ENCODE measurements at places on chromosomes 2 and 18. TPM values are rescaled to one million over a fixed set of nuclear protein-coding genes. Genes with fewer than 3 reads are reported as not detected.

DNA sequence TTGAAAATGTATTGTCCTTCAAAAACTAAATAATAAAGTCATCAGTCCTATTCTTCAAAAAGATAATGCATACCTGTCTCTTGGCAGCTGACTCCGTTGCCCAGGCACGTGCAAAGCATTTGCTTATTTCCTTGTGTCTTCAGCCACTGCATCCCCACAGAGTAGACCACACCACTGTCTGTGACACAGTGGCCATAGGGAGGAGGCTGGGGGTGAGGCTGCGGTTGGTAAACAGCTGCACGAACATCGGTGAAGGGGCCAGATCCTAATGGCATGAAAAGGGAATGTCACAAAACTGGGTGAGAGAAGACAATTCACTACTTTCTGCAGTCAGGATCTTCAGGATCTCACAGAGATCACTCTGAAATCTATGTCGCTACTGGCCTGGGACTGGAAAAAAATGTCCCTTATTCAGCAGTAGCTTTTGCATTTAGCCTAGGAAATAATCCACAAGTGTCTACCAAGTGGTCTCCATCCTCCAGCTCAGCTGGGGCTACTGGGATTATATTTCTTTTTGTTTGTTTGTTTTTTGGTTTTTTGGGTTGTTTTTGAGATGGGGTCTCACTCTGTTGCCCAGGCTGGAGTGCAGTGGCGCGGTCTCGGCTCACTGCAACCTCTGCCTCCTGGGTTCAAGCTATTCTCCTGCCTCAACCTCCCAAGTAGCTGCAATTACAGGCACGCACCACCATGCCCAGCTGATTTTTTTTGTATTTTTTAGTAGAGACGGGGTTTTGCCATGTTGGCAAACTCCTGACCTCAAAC is 10.7 kb downstream of the FN1 start:
- H3K27me3 ChIP-seq: no peaks in the 10 kb centered on the region
- no peaks in the 10 kb centered on the region for H3K36me3 ChIP-seq
- H3K4me1 ChIP-seq: peaks cover 3% of the 10 kb centered on the region
- H3K27ac ChIP-seq: no peak overlapping the region

DNA sequence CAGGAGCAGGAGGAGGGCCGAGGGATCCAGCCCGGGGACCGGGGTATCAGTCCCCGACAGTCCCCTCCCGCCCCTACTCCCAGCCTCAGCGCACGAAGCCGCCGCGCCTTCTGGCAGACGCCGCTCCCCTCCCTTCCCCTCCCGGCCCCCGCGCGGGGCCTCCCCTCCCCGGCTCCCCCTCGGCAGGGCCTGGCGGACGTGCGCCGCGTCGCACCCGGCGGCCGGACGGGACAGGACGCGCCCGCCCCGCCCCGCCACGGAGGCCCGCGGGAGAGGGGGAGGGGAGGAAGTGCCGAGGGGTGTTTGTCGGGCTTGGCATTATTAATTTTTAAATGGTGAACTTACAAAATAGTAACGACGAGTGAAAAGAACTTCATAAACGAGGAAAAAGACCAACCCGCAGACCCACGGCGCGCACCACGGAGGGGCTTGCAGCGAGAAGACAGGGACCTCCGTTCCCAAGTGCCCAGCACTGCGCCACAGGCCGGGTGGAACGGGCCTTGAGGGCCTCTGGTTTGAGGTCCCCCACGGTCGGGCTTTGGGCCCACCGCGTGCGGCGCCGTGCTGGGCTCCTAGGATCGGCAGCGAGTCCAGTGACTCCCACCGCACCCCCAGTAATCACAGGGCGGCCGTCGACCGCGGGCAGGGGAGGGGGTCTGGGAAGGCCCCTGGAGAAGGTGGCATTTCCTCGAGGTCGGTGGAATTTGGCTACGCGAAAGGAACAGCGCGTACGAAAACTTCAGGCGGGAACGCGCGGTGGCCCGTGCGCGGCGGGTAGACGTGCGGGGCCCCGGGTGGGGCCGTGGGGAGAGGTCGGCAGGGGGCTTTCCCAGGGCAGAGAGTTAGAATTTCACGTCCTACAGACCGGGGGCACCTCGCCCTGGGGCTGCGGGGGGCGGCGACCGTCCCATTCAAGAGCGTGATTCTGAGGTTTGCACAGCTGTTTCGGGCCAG is 954 bp upstream of the CTDSP1 start:
- peak overlapping the region; percentile 95 for H3K27ac ChIP-seq
- DNase-seq: peak; percentile 74
- H3K27me3 ChIP-seq: no peaks in the 10 kb centered on the region
- H3K4me3 ChIP-seq: peak overlapping the region; percentile 6

GRCh38 chr18:13446024-13446423 is 227.5 kb downstream of the LDLRAD4 start:
- no peak overlapping the region for H3K27ac ChIP-seq
- H3K4me1 ChIP-seq: peaks cover 2% of the 10 kb centered on the region
- no peak overlapping the region for H3K4me3 ChIP-seq

DNA sequence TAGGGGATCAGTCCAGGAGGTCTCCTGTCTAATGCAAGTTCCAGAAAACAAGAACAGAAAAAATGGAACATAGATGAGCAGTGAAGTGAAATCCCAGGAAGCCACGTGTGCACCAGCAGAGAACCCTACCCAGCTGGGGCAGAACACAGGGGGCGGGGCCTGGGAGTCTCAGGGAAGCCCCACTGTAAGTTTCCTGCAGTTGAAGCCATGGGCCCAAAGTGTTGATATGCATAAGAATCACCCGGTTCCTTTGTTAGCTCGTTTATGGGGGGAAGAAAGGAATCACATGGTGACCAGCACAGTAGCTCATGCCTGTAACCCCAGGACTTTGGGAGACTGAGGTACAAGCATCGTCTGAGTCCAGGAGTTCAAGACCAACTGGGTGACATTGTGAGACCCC is 131.3 kb downstream of the INO80D start:
- H3K4me1 ChIP-seq: no peaks in the 10 kb centered on the region
- no peaks in the 10 kb centered on the region for H3K27me3 ChIP-seq
- DNase-seq: no peak
- no peak overlapping the region for H3K4me3 ChIP-seq

- no peaks in the 10 kb centered on the region for H3K4me1 ChIP-seq
- no peaks in the 10 kb centered on the region for H3K36me3 ChIP-seq
- no peak overlapping the region for H3K4me3 ChIP-seq
- no peak for DNase-seq
These were observed 79.8 kb downstream of the MAPK4 start for GRCh38 chr18:50639711-50640110.

DNA sequence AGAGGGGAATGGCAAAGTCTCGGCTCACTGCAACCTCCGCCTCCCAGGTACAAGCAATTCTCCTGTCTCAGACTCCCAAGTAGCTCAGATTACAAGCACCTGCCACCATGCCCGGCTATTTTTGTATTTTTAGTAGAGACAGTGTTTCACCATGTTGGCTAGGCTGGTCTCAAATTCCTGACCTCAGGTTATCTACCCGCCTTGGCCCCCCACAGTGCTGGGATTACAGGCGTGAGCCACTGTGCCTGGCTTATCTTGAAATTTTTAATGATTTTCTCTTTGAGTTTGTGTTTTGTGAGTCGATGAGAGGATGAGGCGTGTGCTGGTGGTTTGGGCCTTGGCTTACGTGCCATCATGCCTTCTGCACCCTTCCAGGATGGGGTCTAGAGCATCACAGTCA is 101.3 kb upstream of the ST3GAL5 start:
- H3K27me3 ChIP-seq: no peaks in the 10 kb centered on the region
- DNase-seq: no peak
- peak overlapping the region; percentile 57 for H3K27ac ChIP-seq
- H3K36me3 ChIP-seq: no peaks in the 10 kb centered on the region

DNA sequence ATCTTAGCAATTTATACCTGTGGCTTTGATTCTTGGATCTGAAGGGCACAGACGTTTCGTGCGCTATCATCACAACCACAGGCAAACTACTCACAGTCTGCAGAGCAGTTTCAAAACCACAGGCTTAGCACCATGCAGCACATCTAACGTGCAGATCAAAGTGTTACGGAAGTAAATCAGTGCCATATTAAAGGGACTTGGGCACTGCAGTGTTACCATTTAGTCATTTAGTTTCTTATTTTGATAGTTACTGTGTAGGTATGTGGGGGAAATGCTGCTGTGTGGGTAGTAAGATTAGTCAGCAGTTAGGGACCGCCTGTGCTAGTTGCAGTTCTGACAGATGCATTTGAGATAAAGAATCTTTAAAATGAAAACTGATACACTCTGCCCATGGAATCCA is 384.0 kb downstream of the NBAS start:
- H3K27me3 ChIP-seq: no peaks in the 10 kb centered on the region
- H3K4me1 ChIP-seq: no peaks in the 10 kb centered on the region
- H3K4me3 ChIP-seq: no peak overlapping the region
- H3K27ac ChIP-seq: no peak overlapping the region
- H3K36me3 ChIP-seq: no peaks in the 10 kb centered on the region

The MAL gene
- total RNA-seq: not detected

GRCh38 chr2:21033237-21034155 is 10.4 kb downstream of the APOB start:
- no peaks in the 10 kb centered on the region for H3K36me3 ChIP-seq
- H3K27ac ChIP-seq: no peak overlapping the region
- H3K4me1 ChIP-seq: no peaks in the 10 kb centered on the region
- no peak overlapping the region for H3K4me3 ChIP-seq

The SCN3A gene
- total RNA-seq: 0.33 TPM

The IL1RL2 gene
- not detected for total RNA-seq

DNA sequence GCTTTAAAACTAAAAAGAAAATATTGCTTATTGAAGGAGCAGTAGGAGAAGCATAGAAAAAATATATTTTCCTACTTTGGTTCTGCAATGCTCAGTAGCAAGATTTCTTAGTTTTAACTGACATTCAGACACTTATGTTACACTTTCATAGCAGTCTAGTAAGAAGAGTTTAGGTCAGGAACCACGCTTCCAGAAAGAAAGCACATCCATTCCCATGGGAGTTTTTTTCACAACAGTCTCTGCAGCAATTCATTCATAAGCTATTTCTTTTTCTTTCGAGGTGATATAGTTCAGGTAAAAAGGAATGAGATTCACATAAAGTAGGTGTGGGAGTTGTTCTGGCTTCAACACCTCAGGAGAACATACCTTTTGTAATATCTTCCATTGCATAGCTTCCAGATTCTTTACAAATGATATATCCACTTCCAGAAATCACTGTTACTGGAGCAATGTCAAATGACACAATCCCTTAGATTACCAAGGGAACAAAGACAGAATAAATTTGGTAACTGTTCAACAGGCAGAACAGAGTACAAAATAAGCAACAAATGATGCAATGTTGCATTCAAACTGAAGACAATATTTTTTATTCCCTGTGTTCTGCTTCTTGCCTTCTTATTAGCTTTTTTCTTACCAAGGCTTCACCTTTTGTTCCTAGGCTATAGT is 95.2 kb upstream of the GULP1 start:
- no peaks in the 10 kb centered on the region for H3K4me1 ChIP-seq
- no peak for DNase-seq
- H3K27ac ChIP-seq: no peak overlapping the region
- no peaks in the 10 kb centered on the region for H3K27me3 ChIP-seq
- no peak overlapping the region for H3K4me3 ChIP-seq

DNA sequence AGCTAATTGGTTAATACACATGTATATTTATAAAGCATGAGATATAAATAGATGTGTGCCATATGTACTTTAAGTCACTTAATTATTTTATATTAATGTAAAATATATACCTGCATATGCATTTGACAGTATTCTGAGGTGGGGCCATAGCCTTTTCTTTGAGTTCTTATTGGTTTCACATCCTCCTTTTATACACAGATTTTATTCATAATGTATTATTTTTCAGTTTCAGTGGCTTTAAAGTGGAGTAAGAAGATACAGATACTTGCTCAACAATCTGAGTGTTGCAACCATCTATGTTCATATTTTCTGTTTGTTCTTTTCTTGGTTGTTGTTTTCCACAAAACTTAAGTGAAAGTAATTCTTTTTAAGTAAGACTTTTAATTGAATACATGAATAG is 436.5 kb downstream of the RND3 start:
- no peaks in the 10 kb centered on the region for H3K27me3 ChIP-seq
- H3K36me3 ChIP-seq: no peaks in the 10 kb centered on the region
- H3K4me1 ChIP-seq: no peaks in the 10 kb centered on the region
- no peak overlapping the region for H3K27ac ChIP-seq
- DNase-seq: no peak

DNA sequence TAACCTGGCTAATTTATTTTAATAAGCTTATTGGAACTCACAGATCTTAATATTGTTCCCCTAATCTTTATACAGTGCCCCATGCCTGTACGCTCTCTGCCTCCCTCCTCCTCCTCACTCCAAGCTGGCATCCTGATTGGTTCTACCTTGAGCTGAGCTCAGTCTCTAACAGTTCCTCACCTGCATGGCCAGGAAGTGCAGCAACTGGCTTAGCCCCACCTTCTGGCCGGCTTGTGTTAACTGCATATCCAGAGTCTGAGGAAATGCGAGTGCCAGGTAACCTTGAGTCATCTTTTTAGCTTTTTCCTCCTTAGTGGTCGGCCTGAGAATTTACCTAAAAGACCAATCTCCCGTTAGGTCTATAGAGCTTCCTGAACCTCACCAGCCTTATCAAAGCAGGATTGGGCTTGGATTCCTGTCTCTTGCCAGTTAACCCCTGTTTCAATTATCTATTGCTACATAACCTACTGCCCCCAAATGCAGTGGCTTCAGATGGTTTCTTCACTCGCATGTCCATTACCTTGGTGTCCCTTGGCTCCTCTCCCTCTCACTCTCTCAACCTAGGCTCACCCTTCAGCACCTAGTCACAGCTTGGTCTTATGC is 89.5 kb upstream of the STK39 start:
- peak; percentile 85 for DNase-seq
- H3K4me3 ChIP-seq: no peak overlapping the region
- no peak overlapping the region for H3K27ac ChIP-seq
- peaks cover 17% of the 10 kb centered on the region for H3K4me1 ChIP-seq
- H3K27me3 ChIP-seq: no peaks in the 10 kb centered on the region

GRCh38 chr2:64700133-64700809 is 46.6 kb upstream of the SERTAD2 start:
- H3K36me3 ChIP-seq: no peaks in the 10 kb centered on the region
- H3K4me1 ChIP-seq: no peaks in the 10 kb centered on the region
- H3K4me3 ChIP-seq: no peak overlapping the region
- H3K27ac ChIP-seq: no peak overlapping the region

DNA sequence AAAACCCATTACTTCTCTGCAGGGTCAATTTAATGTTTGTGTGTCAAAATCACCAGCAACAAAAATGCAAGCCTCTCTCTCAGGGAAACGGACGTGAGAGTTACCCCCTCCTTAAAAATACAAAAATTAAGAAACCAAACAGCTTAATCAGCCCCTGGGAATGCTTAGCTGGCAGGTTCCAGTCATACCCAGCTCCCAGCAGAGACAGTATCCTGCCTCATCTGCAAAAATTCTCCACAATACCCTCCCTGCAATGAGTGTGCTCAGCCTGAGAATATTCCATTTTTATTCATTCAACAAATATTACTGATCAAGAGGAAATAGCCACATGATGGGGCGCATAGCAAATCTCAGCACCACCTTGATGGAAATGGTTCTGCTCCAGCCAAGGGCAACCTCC is 36.3 kb downstream of the ST8SIA5 start:
- no peak overlapping the region for H3K27ac ChIP-seq
- no peak overlapping the region for H3K4me3 ChIP-seq
- H3K27me3 ChIP-seq: no peaks in the 10 kb centered on the region
- DNase-seq: no peak

The IL36G gene
- not detected for total RNA-seq

The ACVR1C gene
- 6.6 TPM for total RNA-seq

- no peak overlapping the region for H3K27ac ChIP-seq
- H3K4me1 ChIP-seq: no peaks in the 10 kb centered on the region
- H3K27me3 ChIP-seq: no peaks in the 10 kb centered on the region
- no peak for DNase-seq
- H3K4me3 ChIP-seq: no peak overlapping the region
These were observed 68.9 kb upstream of the CELF4 start for GRCh38 chr18:37634516-37634915.

- no peaks in the 10 kb centered on the region for H3K27me3 ChIP-seq
- peaks cover 23% of the 10 kb centered on the region for H3K4me1 ChIP-seq
- DNase-seq: peak; percentile 65
- no peaks in the 10 kb centered on the region for H3K36me3 ChIP-seq
These were observed at the start of gene MGAT5 for GRCh38 chr2:134253804-134254203. Gene MGAT5, plus strand, starts transcription at chr2:134254072. Its CDS starts 332 bp downstream, at chr2:134254404.
